Erythroblast (primary cell): ENCODE measurements at places on chromosomes 4 and X.

DNA sequence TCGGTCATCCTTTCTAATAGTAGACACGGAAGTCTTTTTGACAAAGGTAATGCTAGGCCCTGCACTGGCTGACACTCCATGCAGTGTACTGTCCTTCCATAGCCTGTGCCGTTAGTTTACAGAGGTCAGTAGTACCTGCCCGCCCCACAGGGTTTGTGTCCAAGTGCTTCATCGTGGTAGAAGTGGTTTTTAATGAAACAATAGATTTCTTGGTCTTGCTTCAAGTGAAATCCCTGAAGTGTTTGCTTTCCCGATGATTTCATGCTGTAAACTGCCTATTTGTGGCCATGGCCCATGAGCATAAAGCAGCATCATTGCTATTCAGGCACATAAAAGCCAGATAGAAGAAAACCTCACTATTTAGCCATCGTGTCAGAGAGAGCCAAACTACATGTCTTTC lies 139.3 kb downstream of the GPR143 start:
- DNase-seq, result no peak

GRCh38 chr4:76554630-76555029 lies 119.6 kb downstream of the SHROOM3 start:
- no peak for DNase-seq

- no peak for DNase-seq
Measured at GRCh38 chrX:151183912-151184565, 7.7 kb downstream of the GPR50 start.

GRCh38 chr4:154738426-154738825 lies 5.4 kb upstream of the LRAT start:
- DNase-seq, result no peak

DNA sequence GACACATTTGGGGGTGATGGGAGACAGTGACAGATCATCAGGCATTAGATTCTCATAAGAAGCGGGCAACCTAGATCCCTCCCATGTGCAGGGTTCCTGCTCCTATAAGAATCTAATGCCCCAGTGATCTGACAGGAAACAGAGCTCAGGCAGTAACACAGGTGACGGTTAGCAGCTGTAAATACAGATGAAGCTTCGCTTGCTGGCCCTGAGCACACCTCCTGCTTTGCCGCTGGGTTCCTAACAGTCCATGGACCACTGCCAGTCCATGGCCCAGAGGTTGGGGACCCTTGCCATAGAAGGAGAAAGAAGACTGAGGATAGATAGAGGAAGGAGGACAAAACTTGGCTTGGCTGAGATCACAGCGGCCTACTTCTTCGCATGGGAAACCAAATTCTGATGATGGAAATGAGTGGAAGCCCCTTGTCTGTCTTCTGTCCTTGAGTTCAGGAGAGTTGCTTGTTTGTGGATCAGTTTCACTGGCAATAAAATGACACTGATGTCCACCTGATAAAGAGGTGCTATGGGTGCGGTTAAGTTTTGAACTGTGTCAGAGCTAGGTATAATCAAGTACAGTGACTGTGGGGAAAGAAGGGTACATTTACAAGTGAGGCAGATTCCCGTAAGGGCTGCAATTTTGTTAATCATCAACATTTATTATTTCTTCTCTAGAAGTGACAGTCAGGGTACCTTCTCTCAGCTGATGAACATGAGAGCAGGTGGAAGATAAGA lies 1.7 kb upstream of the TIFA start:
- DNase-seq, result no peak

- DNase-seq, result peak; percentile 64
Measured at GRCh38 chr4:140250989-140251552, 97.1 kb upstream of the MAML3 start.

DNA sequence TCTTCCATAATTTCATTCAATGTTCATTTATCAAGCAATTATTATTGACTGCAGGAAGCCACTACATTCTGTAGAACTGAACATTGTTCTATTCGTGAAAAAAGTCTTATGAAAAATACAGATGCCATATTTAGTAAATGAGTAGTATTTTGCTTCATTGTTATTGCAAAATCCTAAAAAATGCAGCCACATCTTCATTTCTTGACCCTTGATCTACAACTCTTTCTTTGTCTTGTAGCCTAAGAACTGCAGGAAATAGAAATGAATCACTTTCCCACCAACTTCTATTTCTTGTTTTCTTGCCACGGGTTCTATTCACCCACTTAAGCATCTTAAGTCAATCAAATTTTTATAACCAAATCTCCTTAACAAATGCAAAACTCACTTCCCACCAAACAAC lies 63.3 kb downstream of the KCNIP4 start:
- DNase-seq, result no peak

GRCh38 chr4:142567620-142568451 lies 278.3 kb downstream of the INPP4B start:
- DNase-seq, result no peak

DNA sequence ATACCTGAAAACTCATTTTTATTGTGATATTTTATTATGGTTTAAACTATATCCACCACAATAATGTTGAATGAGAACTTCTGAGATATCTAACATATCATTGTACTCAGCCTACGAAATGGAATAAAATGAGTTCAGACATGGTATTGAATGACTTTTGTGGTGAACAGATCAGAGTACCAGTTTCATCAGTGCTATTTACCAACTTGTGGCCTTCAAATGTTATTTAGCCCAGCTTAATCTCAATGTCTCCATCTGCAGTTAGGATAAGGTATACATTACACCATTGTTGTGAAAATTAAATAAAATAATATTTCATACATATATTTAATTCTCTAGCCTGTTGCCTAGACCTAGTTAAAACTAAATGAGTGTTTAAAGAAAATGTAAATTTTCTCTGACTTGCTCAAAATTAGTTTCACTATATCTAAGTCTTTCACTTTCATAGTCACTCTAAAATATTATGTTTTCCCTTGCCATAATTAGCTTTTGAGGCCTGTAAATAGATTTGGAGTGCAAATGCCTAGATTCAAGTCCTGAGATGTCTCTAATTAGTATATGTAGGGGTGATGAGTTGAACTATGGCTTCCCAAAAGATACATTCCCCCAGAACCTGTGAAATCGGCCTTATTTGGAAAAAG lies 594.2 kb downstream of the STPG2 start:
- DNase-seq, result no peak

DNA sequence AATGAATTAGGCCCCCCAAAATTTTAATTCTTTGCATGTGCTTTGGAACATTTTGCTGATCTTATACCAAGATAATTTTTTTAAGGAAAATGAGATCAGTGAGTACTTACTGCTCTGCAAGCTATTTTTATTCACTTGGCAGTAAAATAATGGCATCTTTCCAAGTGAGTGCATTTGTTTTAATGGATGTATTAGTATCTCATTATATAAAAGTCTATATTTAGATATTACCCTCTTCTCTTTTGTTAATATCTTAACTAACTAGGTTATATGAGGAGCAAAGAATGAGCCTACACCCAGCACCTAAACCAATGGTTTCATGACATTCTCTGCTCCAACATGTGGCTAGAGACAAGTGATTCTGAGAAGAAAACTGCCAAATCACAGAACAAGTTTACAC lies 21.1 kb upstream of the ARAF start:
- no peak for DNase-seq

GRCh38 chrX:15358533-15358932 lies 23.2 kb upstream of the PIGA start:
- no peak for DNase-seq

DNA sequence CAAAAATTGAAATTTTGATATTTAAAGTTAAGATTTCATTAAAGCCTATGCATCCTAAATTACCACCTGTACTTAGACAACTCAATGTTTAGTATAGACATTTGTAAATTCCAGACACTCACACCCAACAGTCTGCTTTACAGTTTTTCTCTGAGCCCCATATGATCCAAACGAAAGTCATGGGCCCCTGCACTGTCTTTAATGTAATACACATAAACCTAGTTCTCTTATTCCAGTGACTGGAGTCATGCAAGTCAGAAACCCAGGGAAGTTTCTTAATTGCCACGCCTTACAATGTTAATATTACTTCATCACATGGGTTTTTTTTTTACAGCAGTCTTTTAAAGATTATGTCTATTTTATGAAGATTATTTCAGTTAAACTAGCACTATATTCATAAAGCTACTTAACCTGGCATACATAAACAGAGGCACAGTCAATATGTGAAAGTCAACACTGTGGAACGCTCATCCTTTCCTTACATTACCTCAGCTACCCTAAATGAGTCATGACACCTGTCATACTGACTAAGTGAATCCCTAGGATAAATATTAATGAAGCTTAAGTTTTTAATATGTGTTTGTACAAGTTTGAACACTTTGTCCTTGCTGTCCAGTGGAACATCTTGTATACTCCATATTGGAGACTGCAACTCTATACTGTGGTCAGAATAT lies 67.7 kb upstream of the H2AZ1 start:
- no peak for DNase-seq

DNA sequence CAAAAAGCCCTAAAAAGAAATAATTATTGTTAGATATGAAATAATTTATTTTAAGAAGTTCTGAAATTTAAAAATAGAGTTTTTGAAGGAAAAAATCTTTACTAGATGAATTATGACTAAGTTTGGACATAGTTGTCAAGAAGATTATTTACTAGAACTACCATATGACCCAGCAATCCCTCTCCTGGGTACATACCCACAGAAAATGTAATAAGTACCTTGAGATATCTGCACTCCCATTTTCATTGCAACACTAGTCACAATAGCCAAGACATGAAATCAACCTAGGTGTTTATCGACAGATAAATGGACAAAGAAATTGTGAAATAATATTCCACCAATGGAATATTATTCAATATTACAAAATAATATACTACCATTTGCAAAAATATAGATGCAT lies 109.9 kb downstream of the PDHA2 start:
- no peak for DNase-seq

- DNase-seq, result no peak
Measured at GRCh38 chr4:147678106-147678505, 5.9 kb downstream of the PRMT9 start.

DNA sequence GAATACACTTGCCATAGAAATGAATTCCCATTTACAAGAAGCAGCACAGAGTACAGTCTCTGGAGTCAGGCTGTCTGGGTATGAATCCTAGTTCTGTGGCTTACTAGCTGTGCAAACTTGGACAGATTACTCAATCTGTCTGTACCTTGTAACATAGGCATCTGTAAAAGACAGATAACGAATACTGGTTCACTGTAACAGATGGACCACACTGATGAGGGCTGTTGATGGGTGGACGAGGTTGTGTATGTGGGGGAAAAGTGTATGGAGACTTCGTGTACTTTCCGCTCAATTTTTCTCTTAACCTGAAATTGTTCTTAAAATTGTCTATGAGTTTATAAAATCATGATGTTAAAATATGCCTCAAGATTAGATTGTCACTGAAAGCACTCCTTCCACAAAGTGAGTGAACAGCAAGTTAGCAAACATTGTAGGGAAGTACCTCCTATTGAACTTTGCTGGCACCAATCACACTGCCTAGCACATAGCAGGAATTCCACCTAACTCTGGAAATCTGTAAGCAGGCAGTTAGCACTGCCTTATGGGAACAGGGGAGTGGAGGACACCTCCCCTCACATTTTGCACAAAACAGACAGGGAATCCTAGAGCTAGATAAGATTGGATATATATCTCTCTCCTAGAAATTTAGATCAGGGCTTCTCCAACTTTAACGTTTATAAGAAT lies 6.5 kb upstream of the EXOSC9 start:
- DNase-seq, result peak; percentile 97

DNA sequence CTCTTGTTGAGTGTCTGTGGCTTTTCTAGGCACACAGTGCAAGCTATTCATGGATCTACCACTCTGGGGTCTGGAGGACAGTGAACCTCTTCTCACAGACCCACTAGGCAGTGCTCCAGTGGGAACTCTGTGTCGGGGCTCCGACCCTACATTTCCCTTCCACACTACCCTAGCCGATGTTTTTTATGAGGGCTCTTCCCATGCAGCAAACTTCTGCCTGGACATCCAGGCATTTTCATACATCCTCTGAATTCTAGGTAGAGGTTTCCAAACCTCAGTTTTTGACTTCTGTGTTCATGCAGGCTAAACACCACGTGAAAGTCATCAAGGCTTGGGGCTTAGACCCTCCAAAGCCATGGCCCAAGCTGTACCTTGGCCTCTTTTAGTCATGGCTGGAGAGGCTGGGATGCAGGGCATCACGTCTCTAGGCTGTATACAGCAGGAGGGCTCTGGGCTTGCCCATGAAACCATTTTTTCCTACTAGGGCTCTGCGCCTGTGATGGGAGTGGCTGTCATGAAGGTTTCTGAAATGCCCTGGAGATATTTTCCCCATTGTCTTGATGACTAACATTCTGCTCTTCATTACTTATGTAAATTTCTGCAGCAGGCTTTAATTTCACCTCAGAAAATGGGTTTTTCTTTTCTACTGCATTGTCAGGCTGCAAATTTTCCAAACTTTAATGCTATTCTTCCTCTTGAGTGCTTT lies 249.8 kb upstream of the CPEB2 start:
- DNase-seq, result no peak

GRCh38 chrX:120559804-120560203 lies 958 bp downstream of the CUL4B start:
- peak; percentile 22 for DNase-seq

DNA sequence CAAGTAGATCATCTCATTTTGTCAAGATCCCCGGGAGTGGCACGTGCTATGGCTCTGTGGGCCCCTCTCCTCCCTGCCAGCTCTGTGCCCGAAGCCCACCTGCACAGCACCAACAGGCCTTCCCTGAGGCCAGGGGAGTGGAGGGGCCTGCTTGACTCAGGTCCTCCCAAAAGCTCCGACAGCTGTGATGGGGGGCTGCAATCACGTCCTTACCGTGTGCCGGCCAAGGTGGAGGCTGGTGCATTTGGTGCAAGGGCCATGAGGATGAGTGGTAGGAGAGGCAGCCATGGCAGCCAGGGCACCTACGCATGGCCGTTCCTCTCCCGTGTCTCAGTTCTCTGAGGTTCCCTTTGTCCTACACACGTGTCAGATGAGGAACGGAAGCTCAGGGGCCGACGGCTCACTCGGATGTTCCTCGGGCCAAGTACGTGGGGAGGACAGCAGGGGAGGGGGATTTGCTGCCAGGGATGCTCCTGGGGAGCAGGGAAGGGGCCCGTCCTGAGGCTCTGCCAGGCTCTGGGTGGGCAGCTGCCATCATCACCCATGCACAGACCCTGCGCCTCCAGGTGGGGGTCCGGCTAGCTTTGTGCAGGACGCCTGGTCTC lies 95.8 kb downstream of the HMX1 start:
- no peak for DNase-seq

DNA sequence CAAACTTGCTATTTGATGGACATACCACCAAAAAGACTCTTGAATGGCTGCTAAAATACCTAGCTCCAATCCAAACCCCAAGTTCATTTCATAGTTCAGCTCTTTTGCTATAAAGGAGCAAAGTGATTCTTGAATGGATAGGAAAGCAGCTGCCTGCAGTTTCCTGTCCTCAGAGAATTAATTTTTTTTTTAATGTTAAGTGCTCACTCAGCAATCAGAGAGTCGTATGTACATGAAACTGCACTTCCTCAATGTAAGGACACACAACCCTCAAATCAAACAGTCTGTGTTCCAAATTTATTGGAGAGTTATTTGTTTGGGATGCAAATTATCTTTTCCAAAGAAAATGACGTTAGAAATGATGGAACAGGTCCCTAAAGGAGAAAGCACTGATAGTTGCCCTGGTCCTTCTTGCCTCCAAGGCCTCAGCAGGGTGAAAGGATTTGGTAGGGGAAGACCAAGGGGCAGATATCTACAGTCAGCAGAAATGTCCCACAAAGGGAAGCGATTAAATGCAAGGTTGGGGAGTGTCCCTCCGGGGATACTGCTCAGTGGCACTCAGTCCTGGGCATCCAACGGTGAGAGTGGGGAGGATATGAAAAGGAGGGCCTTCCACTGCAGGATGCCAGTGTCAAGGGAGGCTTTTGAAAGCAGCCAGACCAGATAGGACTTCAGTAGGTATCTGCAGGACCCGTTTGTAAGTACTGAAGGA lies 67.2 kb upstream of the RASGEF1B start:
- DNase-seq, result no peak
